PC-3 (cell line): ENCODE measurements at places on chromosomes 7 and 10. TPM values are rescaled to one million over a fixed set of nuclear protein-coding genes. Genes with fewer than 3 reads are reported as not detected.

DNA sequence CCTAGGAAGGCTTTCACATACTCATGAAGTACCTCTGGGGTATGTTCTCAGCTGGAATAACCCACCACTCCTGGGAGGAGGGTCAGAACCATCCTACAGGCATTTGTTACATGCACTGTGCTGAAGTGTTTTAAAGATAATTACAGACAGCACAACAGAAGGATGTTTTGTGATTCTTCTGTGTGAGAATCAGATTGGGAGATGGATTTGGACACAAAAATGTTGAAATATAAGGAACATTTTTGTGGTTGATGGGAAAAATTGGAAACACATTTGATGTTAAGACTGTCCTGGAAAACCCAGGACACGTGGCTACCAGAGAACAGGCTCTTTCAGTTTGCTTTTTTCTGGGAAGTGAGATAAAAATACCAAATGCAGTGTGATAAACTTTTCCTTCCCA is 61.4 kb downstream of the BICC1 start:
- no peak for DNase-seq

GRCh38 chr10:72840319-72840718 is 53.2 kb upstream of the OIT3 start:
- no peak for DNase-seq

GRCh38 chr7:2157473-2158279 is 75.1 kb downstream of the MAD1L1 start:
- DNase-seq, result peak; percentile 91

The DEPP1 gene
- 8.0 and 9.0 TPM in 2 replicates for total RNA-seq

DNA sequence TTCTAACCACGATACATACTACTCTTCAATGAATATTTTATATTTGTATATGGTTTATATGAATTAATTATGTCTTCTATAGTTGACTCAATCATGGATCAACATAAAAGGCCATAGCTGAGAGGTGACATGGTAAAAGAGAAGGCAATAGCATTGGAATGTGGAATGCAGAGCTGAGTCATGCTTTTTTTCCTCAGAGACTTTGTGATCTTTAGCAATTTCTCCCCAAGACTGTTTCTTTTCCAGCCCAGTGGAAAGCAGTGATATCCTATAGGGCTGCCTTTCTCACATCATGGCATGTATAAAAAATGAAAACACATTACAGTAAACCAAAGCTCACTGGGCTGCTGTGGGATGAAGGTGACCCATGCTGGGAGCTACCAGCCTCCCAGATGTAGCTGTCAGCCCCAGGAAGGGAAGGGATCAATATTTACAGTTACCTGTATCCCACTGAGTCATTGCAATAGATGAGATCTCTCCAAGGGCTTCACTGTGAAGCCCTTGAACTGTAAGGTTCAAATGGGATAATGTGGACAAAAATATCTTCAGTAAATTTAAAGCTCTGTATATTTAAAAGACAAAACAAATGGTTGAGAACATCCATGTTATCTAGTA is 30.2 kb downstream of the SLC39A12 start:
- DNase-seq, result peak; percentile 66

The CPA2 gene
- total RNA-seq, result not detected in 2 replicates

The OGDHL gene
- total RNA-seq, result 2.0 and 2.6 TPM in 2 replicates

DNA sequence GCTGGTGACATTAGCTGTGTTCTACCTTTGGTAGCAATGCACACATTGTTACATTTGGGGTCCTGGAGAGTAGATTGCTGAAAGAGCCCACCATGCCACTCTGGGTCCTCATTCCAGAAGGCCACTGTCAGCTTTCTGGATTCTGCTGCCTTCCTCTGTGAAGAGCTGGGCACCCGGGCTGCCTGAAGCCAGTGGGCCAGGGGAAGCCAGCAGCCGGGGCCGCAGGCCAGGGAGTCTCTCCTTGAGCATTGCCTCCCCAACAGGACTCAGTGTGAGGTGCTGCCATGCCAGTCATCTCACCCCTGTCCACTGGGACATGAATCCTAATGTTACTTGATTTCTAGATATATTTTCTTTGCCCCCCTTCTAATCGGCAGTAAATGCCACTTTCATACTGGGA is 234.0 kb downstream of the SKAP2 start:
- DNase-seq, result no peak

The ELFN1 gene
- total RNA-seq, result 0.69 and 0.75 TPM in 2 replicates

GRCh38 chr10:129656642-129657041 is 189.6 kb downstream of the MGMT start:
- no peak for DNase-seq

- no peak for DNase-seq
These were observed 37.0 kb downstream of the SNX13 start for GRCh38 chr7:17903337-17903736.

GRCh38 chr7:73973091-73973490 is 54.9 kb upstream of the ELN start:
- DNase-seq, result no peak

The ITPRID1 gene
- not detected in 2 replicates for total RNA-seq

The HOXA6 gene
- 6.9 and 8.3 TPM in 2 replicates for total RNA-seq

DNA sequence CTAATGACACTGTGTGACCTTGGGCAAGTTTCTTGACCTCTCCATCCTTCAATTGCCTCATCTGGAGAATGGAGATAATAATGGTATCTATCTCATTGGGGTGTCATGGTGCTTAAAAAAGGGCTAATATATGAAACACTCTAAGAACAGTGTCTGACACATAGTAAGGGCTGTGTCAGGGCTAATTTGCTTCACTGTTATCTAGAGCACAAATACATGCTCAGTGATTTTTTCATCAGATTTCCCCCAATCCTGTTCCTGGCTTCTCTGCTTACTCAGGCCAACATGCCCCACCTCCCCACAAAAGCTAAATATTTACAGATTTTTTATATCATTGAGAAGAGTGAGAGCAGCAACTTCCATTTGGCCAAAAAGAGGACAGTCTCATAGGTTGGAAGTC is 20.6 kb downstream of the WIPF3 start:
- DNase-seq, result no peak

The AKR1E2 gene
- 0.36 TPM in 1 of 2 replicates, not detected in the other for total RNA-seq

The ASZ1 gene
- not detected in 2 replicates for total RNA-seq

GRCh38 chr7:90988516-90988915 is 275.7 kb upstream of the FZD1 start:
- DNase-seq, result no peak

- DNase-seq, result peak; percentile 71
These were observed 992.7 kb upstream of the MBL2 start for GRCh38 chr10:53765311-53765710.

GRCh38 chr10:44030132-44030531 is 354.8 kb downstream of the CXCL12 start:
- DNase-seq, result peak; percentile 30

- no peak for DNase-seq
These were observed 21.7 kb upstream of the STRIP2 start for GRCh38 chr7:129412501-129412900.

DNA sequence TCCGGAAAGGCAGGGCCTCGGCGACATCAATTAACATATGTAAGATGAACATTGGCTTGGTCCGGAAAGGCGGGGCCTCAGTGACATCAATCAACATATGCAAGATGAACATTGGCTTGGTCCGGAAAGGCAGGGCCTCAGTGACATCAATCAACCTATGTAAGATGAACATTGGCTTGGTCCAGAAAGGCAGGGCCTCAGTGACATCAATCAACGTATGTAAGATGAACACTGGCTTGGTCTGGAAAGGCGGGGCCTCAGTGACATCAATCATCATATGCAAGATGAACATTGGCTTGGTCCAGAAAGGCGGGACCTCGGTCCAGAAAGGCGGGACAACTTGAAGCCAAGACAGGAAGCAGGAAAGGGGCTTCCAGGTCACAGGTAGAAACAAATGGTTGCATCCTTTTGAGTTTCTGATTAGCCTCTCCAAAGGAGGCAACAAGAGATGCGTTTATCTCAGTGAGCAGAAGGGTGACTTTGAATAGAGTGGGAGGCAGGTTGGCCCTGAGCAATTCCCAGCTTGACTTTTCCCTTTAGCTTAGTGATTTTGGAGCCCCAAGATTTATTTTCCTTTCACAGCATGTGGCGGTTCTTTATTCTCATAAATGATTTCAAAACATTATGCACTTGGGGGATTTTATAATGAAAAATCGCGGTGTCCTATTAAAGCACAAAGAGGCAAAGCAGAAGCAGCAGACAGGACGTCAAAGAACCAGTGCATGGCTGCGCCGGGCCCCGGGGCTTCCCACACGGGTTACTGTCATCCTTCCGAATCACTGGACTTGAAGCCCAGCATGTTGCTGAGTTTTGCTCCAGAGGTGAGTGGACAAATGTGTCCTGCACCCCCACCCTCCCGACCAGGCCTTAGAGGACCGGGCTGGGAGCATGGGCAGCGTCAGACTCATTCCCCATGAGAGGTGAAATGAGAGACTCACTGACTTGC is 43.1 kb upstream of the EN2 start:
- DNase-seq, result no peak

DNA sequence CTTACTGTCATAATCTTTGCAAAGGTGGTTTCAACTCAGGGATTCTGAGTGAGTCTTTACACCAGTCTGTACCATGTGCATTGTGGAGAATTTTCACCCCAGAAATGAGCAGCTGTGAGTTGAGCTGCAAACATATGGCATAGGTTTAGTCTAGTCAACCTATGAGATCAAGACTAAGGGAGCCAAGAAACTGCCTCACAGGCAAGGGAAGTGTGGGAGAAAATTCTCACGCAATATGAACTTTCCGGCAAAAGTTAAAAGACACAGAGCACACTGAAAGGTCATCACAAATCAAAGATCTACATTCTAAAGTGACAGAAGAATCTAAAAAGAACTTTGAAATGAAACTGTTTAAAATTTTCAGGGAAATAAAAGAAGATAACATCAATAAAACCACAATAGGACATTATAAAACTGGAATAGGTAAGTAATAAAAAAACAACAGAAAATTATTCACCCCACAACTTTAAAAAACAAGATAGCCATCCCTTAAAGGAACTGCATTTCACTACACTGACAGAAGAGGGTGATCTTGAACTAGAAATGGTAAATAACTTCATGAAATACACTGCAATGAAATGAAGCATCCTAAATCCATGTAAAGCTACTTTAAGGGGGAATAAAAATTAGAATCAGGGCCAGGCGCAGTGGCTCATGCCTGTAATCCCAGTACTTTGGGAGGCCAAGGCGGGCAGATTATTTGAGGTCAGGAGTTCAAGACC is 63.5 kb downstream of the LGI1 start:
- peak; percentile 63 for DNase-seq

DNA sequence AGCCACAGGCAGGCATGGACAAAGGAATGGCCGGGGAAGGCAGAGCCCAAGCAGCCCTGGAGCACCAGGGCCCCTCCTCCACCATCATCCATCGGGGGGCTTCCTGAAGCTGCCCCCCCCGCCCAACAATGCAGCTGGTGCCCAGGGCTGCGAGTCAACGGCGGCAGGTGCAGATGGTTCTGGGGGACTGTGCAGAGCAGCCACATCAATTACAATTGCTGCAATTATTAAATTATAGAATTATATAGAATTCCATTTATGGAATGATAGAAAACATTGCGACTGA is 28.3 kb downstream of the EBF3 start:
- no peak for DNase-seq

GRCh38 chr10:14086596-14086995 is 244.1 kb downstream of the FRMD4A start:
- no peak for DNase-seq

DNA sequence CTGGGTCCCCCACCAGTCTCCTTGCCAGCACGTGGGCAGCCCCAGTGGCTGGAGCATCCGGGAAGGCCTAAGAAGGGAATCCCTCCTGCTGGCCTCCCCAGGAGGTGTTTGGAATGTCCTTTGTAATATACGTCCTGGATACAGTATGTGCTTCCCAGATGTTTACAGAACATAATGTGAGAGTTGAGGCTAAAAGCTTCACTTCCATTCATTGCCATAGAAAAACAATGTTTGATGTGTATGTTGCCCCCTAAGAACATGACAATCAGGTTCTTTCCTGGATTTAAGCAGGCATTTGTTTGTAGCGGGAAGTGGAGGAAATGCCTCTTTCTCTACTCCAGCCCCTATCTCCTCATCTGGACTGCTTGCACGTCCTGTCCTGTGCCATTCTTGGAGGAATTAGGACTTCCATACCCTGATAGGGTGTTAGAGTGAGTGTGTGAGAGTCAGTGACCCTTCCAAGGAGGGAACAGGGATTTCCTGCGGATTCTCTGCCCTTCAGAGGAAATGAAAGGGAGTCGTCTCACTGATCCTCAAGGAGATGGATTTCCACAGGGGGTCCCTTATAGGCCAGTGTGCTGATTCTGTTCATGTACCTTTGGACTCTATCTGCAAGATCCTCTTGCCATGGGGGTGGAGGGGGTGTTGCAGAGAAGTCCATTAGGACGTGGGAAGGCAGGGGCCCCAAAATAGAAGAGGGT is 1.2 kb downstream of the IGFBP1 start:
- no peak for DNase-seq

GRCh38 chr10:100081075-100082001 is at the start of gene CPN1:
CPN1 (minus strand) TSS chr10:100081869; CDS start chr10:100081625, 244 bp downstream.
- DNase-seq, result no peak

- no peak for DNase-seq
These were observed 25.5 kb downstream of the KLHDC10 start for GRCh38 chr7:130095812-130096211.

DNA sequence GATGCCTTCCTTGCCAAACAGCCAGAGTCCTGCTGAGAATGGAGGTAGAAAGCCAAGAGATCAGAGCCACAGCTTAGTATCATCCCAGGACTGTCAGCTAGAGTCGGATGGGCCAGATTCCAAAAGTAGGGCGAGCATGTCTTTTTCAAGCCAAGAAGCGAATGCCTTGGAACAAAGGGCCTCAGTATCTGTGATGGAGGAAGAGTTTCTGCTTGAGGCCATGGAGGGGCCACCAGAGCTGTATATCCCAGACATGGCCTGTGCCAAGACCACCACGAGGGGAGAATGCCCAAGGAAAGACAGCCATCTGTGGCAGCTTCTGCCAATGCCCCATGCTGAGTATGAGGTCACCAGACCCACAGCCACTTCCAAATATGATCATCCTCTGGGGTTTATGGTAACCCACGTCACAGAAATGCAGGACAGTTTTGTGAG is 44.3 kb upstream of the PPP1R17 start:
- no peak for DNase-seq

DNA sequence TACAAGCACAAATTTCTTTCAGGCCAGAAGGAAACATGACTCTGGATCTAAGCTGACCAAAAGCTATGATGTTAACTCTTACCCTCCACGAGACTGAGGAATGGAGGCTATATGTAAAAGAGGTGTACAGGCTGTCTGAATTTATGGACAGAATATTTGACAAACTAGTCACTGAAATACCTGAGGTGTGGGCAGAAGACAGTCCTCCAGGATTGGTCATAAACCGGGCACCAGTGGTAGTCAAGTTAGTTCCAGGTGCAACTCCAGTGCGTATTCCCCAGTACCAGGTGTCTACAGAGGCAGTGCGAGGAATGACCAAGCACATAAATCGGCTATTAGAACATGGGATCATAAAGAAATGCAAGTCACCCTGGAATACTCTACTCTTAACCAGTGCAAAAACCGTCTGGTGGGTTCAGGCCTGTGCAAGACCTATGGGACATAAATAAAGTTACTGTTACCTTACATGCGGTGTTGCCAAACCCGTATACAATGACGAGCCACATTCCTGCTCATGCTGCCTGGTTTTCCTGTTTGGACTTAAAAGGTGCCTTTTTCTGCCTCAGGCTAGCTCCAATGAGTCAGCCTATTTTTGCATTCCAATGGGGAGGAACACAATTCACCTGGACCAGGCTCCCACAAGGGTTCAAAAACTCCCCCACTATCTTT is 6.7 kb upstream of the CYREN start:
- DNase-seq, result peak; percentile 93
